ENCODE measurements at places on chromosomes 13 and 19.

- no peak for DNase-seq
These were observed 2.8 kb upstream of the STOML3 start for GRCh38 chr13:38993381-38993780.

- DNase-seq: no peak
These were observed 69.1 kb upstream of the SLC7A1 start for GRCh38 chr13:29664591-29664990.

DNA sequence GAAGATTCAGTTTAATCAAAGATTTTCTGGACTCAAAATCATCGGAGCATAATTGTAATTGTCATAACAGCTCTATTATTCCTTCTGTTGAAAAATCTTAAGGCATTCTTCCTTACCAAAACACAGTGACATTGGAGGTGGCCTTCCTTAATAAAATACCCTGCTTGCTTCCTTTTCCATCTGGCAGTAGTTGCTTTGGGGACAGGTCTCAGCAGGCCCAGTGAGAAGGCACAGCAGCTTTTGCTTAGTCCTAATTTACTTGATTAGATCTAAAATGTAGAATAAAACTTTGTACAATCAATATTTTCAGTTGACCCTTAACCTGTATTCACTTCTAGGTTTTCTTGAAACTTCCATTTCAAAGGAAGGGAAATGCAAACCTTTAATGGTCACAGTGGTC is 471.6 kb downstream of the PCDH20 start:
- no peak for DNase-seq

- DNase-seq: peak; percentile 86
These were observed 20.2 kb upstream of the CD70 start for GRCh38 chr19:6610934-6611852.

DNA sequence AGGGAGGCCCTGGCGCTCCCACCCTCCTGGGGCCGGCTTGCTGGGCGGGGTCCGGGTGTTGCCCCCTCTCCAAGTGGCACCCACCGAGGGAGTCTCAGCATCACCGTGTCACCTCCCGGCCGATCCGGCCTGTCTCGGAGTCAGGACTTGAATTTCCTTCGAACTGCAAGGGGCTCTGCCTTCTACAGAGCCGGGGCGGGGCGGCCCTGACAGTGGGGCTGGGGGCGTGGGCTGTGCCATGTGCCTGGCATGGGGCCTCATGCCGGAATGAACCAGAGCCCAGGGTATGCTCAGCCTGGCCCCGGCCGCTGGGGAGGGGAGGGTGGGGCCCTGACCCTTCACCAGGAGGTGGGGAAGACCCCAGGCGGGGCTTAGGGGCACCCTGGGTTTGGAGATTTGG is 47.0 kb upstream of the TCF3 start:
- DNase-seq: no peak

DNA sequence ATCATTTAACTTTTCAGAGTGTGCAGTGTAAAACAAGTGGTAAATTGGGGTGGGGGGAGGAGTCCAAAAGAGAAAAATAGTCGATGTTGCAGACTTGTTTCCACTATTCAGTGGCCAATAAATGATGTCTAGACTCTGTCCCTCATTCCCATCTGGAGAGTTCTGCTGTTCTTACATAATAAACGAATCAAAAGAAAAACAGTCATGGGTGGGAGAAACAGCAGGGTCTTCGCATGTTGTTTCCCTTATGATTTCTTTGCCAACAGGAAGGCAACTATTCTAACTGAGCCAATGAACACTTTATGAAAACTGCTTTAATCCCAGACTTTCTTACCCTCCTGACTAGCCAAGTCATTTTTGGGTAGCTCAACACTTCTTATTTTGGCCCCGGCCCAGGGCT is 615.5 kb downstream of the FGF9 start:
- no peak for DNase-seq

DNA sequence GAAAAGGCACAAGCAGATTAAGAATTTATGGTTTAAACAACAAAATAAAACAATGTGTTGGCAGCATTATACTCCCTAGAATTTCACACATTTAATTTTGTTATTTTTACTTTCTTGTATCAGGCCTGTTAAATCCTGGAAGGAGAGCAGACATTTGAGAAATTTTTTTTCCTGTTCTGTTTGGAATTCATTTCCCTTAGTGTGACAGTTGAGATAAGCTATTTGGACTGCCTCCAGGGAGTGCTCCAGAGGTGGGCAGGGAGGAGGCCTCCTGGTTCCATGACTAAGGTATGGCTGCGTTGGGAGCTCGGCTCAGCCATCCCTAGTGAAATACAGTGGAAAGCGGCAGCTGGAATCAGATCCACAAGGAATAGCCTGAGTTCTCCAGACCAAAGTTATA is 185.7 kb downstream of the KCNRG start:
- peak; percentile 60 for DNase-seq

GRCh38 chr13:107650081-107650701 is 565.1 kb downstream of the LIG4 start:
- DNase-seq: peak; percentile 53

DNA sequence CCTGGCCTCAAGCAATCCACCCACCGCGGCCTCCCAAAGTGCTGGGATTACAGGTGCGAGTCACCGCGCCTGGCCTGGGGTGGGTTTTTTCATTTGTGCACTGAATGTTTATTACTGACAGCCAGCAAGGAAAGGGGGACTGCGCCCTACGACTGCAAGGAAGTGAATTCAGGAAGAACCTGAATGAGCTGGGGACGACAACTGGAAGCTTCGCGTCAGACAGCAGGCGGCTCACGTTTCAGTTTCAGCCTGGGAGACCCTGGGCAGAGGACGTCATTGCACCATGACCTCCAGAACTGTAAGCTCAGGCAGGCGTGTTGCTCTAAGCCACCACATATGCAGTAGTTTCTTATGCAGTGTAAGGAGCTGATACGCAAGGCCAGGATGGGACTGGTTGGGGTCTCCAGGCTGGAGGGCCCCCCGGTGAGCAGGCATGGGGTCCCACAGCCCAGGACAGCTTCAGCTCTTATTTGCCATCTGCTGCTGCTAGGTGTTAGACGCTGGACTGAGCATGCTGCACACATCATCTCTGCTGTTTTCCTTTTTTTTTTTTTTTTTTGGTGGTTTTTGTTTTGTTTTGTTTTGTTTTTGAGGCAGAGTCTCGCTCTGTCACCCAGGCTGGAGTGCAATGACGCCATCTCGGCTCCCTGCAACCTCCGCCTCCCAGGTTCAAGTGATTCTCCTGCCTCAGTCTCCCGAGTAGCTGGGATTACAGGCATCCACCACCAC is 66.6 kb downstream of the GADD45B start:
- DNase-seq: no peak

DNA sequence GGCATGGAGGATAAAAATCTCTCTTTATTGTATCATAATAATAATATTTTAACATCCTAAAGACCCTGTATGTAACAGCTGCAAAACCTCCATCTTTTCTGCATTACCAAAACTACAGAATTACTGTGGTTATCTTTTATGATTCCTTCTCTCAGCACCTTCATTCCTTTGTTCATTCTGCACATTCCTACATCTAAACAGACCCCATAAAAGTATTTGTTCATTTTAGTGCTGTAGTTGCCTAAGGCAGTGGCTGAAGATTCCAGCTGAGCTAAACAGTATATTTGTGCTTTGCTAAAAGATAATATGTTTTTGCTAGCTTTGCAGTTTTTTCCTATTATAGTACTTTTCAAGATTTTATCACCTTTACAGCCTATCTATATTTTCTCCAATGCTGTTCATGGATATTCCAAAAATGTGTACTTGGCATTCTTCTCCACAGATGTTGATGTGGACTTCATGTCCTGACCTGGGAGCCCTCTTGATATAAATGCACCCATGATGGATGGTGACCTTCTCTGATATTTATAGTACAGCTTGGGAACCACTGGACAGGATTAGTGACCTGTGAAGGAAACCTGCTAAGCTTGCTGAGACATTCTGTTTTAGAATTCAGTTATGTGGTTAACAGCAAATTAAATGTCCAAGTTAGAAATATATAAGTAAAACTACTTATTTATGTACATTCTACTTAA is 2832.9 kb upstream of the PCDH20 start:
- DNase-seq: peak; percentile 36

GRCh38 chr13:80436571-80437169 is 95.7 kb upstream of the SPRY2 start:
- no peak for DNase-seq

GRCh38 chr19:55461974-55462626 is 658 bp upstream of the ISOC2 start:
- DNase-seq: peak; percentile 42

GRCh38 chr19:53597023-53597422 is 34.8 kb upstream of the DPRX start:
- no peak for DNase-seq

GRCh38 chr13:30690282-30691188 is 44.8 kb upstream of the ALOX5AP start:
- peak; percentile 66 for DNase-seq

GRCh38 chr19:48999481-49000325 is 6.0 kb downstream of the RUVBL2 start:
- no peak for DNase-seq

- no peak for DNase-seq
These were observed 37.4 kb upstream of the ZNF724 start for GRCh38 chr19:23287620-23288019.

GRCh38 chr19:4032436-4032835 is 24.9 kb downstream of the PIAS4 start:
- DNase-seq: no peak

DNA sequence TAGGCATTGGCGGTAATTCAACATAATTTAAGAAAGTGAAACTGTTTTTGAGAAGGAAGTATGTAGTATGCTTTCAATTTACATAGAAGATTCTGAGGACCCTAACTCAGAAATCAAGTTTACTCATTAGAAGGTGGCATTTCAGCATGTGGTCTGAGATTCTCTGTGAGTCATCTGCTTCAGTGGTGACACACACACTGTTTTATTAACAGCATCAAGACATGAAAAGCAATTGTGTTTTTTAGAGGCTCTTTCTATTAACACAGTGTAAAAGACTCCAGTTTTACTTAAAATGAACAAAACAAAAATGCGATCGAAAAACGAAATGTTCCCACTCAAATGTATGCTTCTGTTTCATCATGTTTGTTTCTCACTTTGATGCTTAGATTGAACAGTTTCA is 802.1 kb upstream of the SLITRK6 start:
- no peak for DNase-seq

- no peak for DNase-seq
These were observed at the start of gene SACS for GRCh38 chr13:23433171-23434153. TSS of gene SACS (minus strand) at chr13:23433702. CDS start at chr13:23411239, 22,463 bp downstream.

GRCh38 chr13:100533588-100534041 is 55.0 kb downstream of the GGACT start:
- DNase-seq: no peak

DNA sequence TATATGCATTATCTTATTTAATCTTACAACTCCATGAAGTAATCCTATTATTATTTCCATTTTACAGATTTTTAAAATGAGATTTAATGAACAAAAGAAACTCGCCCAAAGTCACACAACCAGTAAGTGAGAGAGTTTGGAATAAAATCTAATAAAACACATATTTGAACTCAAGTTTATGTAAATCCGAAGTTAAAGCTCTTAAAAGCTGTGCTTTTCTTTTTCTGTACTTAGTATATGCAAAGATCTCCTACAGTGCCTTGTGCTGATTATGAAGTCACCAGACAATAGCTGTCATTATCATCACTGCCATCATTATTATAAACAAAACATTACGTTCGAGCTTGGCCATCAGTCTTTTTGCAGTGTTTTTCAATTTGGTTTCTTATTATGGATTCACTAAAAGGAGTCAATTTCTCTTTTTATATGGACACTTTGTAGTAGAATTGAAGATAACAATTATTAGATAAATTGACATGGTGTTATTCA is 29.7 kb upstream of the ENOX1 start:
- DNase-seq: no peak

- DNase-seq: no peak
These were observed 771.4 kb downstream of the DIAPH3 start for GRCh38 chr13:59392328-59392727.

GRCh38 chr19:33035461-33035860 is 29.2 kb downstream of the RHPN2 start:
- no peak for DNase-seq

DNA sequence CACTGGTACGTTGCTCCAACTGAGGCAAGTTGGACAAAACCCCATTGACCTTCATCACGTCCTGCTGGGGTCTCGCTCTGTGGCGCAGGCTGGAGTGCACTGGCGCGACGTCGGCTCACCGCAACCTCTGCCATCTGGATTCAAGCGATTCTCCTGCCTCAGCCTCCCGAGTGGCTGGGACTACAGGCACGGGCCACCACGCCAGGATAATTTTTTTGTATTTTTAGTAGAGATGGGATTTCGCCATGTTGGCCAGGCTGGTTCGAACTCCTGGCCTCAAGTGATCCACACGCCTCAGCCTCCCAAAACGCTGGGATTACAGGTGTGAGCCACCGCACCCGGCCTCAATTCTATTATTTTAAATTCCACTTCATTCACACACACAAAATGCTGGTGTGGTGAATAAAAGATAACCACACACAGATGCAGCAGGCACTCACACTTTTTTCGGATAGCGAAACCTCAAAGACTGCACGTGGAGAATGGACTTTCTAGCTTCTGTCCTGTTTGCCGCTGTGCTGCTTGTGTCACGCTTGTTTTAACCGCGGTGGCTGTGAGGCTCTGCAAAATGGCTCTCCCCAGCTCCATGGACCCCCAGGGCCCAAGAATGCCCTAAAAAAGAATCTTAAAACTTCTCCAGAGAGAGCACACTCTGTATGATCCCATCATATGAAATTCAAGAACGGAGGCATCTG is 58.4 kb downstream of the COL4A1 start:
- DNase-seq: no peak

- DNase-seq: peak; percentile 47
These were observed 21.9 kb downstream of the GRIN2D start for GRCh38 chr19:48415395-48415794.

DNA sequence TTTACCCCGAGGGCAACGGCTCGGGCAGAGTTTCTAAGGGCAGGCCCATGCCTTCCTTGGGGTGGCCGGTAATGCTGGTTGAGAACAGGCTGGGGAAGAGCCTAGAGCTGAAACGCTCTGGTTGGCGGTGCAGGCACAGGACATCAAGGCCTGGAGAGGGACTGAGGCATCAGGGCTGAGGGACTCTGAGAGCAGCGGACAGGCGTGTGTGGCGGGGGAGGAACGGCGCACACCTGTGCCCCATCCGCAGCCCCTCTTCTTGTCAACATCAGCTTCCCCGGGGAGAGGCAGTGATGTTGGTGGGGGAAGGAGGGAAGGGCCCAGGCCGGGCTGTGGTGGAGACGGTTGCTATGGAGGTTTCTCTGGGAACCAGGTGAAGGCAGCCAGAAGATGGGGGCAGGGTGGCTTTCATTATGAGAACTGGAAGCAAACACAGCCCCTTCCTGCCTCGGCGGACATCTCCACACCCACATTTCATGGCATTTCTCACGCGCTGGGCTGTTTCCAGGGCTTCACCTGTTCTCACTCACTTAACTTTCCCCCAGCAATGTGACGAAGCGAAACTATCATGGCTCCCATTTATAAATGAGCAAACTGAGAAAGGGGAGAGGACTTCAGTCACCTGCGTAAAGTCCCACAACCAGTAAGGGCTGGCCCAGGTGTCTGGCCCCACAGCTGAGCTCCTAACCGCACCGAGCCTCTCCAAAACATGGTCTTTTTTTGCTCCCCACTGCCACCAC is 8.2 kb upstream of the ATF5 start:
- DNase-seq: no peak

- DNase-seq: no peak
These were observed 128.9 kb upstream of the RXFP2 start for GRCh38 chr13:31610270-31610998.
